ENCODE measurements at places on chromosomes 6 and 20.

GRCh38 chr6:118400582-118400981 lies 147.5 kb upstream of the PLN start:
- no peak for DNase-seq

DNA sequence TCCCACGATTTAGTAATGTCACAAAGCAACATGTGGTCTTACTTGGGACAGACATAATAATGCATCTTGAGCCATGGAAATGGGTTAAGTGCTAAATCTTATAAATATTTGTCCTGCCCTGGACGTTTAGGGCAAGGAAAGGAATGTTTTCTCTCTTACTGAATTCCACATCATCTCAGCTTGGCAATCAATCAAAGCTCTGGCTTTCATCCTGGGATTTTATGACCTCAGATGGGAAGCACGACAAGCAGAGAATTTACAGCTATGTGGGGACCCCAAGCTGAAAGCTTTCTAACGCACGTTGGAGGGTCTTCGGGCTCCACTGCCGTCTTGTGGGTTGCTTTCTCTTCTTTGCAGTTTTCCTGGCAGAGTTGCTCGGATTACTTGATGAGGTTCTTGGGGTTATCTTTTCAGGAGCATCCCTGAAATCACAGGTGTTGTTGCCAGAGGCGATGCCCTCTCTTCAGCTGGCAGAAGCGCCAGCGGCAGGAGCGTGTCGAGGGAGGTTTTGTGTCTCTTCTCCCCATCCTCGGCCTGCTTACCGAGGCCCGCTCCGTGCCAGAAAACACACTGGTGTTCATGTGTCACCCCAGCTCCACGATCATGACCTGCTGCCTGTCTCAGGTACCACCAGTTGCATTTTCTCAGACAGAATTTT lies 73.4 kb upstream of the FRMD1 start:
- no peak for DNase-seq

DNA sequence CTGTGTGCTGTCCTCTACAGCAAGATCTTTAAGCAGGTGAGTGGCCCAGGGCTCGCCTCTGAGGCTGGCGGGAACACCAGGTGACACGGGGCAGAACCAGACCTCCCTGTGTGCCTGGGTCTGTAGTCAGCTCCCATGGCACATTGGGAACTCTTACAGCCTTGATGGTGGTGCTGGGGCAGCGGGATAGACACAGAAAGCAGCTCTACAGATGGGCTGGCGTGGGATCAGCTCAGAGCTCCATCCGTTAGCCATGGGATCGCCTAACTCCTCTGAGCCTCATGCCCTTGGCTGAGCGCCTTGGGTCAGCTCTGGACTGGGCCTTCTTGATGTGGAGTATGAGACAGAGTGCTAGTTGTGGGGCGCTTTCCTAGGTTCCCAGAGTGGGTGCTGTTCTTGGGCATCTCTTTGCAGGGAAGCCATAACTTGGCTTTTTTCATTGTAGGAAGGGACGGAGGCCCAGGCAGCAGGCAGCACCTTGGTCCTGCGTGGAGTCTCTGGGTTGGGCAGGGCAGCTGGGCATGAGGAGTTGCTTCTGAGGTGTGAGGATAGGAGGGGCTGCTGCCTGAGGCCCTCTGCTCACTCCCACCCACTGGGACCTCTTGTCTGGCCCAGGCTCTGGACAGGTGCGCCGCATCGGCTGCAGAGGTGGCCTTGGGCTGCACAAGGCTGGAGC lies 51.3 kb downstream of the EFCAB8 start:
- no peak for DNase-seq

GRCh38 chr6:83429857-83430610 lies 817 bp downstream of the ME1 start:
- DNase-seq, result no peak

DNA sequence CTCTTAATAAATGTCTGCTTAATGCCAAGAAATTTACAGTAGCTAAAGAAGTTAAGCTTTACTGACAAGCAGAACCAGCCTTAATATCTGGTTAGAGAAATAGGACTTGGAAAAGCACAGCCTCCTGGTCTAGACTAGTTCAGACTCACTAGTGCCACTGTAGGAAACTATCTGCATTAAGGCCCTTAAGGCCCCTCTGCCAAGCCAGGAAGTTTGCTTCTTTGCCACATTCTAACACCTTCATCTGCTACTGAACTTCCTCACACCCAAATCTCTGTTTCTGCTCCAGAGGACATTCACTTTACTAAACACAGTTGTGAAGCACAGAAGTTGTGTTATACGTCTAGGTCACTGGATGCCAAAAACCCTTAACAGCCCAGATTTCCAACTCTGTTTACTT lies 302.8 kb downstream of the BTBD9 start:
- no peak for DNase-seq

DNA sequence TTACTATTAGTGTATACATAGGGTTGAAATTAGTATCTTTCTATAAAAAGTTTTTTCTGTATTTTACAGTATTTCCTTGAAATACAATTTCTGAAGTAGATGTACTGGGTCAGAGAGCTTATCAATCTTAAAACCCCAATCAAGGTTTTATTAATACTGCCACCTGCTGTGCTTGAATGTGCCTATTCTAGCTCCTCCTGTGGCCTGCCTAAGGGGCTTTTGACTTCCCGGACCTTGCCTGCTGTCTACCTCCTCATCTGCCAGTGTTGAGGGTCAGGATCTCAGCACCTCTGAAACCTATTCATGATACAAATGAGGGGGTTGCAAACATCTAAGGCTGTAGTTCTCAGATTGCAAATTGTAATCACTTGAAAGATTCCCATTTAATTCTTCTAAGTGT lies 9.2 kb downstream of the PACRG start:
- DNase-seq, result no peak

GRCh38 chr20:3171391-3172125 lies 1.8 kb downstream of the LZTS3 start:
- no peak for DNase-seq

DNA sequence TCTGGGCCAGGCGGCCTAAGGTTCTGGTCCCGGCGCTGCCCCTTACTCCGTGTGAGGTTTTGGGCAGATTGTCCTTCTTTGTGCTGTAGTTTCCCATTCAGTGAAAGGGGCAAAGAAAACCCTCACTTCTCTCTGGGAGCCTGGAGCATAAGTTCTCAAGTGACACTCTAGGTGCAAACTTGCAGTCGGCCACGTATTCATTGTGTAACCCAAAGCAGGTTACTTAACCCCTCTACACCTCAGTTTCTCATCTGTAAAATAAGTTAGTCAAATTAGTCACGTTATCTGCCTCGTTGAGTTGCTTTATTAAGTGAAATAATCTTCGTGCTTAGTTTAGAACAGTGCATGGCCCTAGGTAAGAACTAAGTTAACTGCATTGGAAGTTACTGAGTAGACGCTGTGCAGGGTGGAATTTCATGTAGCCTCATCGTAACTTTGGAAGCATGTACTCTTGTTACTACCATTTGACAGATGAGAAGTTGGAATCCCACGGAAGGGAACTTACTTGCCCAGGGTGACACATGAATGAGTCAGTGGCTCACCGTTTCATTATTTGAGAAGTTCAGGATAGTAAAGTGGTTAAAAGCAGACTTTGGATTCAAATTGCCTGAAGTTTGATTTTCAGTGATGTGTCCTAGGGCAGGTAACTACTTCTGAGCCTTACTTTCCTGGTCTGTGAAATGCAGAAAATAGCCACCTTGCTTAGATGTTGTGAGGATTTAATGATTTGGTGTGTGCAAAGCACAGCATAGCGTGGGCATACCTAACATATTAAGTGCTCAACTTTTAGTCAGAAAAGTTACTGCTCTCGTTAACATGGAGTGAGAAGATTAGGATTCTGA lies 556 bp upstream of the MROH8 start:
- no peak for DNase-seq

All from activated CD4-positive, alpha-beta T cell treated with anti-CD3 and anti-CD28 coated beads for 36 hours (primary cell).